ENCODE measurements at places on chromosomes 13 and 19.

GRCh38 chr13:105410602-105411001 lies 1124.9 kb downstream of the EFNB2 start:
- DNase-seq, result peak; percentile 76

DNA sequence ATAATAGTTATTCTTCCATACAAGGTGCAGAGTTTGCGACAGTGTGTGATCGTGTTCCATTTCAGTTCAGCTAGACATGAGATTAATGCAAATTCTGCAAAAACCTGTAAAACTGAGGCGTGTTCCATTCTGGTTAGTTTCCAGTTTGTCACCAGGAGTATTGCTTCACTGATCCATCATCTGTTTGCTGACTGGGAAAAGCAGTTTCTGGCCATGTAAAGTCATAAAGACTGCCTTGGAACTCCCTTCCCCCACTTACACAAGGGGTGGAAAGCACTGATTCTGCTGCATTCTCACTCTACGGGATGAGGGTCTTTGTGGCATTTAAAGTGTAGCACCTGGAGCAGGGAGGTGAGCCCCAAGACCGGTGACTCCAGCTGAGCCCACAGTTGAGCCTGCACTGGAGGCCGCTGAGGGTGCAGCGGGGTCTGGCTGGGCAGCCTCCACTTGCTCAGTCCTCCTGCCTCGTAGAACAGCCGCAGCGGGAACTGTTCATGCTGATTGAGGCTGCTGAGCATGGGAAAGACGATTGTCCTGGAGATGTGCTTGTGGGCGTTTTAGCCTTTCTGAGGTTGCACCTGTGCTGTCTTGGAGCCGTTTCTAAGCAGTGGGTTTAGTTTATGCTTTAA lies 2.0 kb downstream of the ZNF57 start:
- DNase-seq, result no peak

DNA sequence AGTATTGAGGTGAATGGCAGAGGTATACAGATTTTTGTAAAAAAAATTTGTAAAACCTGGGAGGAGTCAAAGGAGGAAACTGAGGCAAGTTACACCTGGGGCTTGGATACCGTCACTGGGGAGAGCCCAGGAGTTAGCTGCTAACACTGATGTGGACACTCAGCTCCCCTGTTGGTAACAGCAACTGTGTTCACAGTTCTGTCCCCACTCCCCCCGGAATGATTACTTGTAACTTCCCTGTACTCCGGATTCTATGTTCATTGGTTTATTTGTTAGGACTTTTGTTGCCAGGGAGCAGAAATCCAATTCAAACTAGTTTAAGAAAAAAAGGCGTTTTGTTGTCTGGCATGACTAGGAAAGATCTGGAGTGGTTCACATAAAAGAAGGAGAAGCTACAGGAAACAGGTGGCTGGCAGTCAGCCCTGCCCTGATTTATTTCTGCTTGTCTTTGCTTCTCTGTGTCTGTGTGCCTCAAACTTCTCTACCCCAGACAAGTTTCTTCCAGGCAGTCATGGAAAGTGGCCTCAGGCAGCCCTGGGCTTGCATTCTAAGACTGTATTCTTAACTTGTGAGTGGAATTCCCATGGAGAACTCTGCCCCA lies 2.3 kb upstream of the GPR12 start:
- DNase-seq, result no peak

DNA sequence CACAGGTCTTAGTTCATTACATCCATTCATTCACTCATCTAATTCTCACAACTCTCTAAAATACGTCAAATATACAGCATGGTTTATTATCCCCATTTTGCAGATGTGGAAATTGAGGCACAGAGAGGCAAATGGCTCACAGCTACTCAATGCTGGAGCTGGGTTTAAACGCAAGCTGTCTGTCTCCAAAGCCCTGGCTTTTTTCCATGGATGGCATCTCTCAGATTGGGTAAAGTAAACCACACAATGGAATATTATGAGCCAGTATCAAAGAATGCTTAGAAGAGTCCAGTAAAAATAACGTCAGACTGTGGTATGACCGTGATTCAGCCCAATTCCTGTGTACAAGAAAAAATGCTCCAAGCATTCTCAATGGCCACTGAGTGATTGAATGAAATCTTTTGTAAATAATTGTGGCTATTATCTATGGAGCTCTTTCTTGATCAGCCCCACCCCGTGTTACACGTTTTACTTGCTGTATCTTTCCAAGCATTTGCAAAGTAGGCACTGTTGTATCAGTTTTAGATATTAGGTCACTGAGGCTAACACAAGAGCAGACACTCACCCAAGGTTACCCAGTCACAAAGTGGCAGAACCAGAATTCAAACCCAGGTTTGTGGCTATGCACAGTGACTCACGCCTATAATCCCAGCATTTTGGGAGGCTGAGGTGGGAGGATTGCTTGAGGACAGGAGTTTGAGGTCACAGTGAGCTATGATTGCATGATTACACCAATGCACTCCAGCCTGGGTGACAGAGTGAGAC lies 5.5 kb upstream of the ACP7 start:
- no peak for DNase-seq

DNA sequence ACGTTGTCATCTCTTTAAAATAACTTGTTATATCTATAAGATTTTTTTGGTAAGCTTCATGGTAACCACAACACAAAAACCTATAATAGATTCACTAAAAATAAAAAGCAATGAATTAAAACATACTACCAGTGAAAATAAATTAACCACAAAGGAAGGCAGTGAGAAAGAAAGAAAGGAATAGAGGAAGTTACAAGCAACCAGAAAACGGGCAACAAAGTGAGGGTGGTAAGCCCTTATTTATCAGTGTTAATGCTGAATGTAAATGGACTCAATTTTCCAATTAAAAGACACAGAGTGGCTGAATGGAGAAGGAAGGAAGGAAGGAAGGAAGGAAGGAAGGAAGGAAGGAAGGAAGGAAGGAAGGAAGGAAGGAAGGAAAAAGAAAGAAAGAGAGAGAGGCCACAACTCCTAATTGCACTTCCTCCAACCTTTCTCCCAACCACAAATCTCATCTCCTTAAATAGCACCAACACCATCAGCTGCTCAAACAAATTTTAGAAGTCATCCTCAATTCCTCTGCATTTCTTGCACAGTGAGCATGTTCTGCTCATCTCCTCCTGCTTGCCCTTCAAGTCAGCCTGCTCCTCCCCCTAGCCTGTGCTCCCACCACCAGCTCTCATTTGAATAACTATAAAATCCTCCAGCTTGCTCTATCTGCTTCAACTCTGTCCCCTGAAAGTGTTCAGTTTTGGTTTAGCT lies 48.6 kb downstream of the CCNA1 start:
- no peak for DNase-seq

- DNase-seq, result no peak
These were observed 143.4 kb downstream of the URI1 start for GRCh38 chr19:30085394-30085793.

DNA sequence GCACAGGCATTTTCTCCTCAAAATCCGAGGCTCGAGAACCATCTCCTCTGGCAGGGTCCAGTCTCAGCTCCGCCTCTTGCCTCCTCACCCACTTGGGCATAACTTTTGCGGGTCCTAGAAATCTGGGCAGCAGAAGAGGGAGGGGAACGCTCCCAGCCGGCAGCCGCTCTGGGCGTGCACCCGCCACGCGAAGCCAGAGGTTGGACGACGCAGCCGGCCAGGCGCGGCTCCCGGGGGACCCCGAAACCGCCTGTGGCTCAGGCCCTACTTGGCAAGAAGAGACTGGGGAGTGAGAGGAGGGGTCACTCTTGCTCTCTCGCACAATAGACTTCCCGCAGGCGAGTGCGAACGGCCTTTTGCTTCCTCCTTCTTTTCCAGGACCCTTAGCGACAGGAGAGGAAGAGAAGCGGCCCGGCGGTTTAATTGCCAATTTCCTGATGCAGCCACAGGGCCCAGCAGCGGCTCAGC lies 6.0 kb upstream of the SOX1 start:
- DNase-seq, result no peak

DNA sequence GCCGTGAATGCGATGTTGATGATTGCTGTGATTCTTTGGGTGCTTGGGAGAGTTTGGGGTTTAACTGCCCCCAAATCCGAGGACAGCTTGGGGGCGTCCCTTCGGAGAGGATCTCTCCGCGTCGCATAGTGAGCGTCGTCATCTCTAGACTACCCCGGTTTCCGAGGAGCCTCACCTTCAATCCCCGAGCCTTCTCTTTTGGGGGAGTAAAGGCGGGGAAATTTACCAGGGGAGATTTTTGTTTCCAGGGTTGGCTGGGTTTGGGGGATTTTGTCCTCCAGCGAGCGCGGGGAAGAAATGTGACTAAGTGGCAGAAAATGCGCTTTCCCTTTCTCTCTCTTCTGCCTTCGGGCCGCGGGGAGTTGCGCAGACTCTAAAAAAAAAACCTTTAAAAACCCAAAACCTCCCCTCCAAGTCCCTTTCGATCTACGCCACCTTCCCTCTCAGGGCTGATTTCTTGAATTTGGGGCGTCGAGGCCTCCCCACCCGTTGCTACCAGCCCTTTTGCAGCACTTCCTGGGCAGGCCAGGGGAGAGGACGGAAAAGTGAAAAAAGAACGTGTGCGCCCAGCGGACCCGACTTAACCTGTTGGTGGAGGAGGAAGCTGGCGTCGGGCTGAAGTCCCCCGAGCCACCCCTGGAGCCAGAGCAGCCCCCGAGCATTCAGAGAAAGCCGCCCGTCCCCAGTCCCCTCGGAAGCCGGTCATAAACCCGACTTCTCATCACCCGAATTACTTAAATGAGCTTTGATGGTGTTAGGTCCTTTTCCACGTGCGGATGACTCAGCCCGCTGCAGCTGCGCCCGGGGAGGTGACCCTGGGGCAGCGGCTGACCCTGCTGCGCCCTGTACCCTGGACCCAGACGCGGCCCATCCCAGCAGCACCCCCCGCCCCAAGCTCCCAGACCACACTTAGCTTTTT lies 17.7 kb downstream of the NFIX start:
- DNase-seq, result no peak

DNA sequence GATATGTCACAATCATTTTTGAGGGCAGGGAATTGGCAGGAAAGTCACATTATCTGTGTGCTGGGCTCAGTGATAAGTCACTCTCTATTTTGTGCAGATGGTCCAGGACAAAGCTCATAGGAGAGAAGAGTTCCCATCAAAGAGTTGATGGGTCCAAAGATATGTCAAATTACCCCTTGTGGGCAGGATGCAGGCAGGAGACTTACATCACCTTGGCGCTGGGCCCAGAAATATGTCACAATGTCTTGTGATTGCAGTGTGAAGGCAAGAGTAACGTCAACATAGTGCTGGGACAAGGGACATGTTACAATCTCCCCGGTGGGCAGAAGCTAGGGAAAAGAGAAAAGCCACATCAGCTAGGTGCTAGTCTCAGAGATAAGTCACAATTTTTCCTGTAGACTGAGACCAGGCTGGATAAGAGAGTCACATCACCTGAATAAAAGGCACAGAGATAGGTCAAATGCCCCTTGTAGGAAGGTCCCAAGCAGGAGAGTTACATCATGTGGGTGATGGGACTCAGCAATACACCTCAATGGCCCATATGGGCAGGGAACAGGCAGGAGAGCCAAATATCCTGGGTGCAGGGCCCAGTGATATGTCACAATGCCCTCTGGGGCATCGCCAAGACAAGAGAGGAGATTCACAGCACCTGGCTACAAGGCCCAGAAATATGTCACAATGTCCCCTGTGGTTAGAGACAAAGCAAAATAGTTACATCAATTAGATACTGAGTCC lies 47.9 kb downstream of the ZNF99 start:
- no peak for DNase-seq

Measured in cardiac septum (tissue), 1 donor.